ENCODE measurements at places on chromosomes 1 and 21.

DNA sequence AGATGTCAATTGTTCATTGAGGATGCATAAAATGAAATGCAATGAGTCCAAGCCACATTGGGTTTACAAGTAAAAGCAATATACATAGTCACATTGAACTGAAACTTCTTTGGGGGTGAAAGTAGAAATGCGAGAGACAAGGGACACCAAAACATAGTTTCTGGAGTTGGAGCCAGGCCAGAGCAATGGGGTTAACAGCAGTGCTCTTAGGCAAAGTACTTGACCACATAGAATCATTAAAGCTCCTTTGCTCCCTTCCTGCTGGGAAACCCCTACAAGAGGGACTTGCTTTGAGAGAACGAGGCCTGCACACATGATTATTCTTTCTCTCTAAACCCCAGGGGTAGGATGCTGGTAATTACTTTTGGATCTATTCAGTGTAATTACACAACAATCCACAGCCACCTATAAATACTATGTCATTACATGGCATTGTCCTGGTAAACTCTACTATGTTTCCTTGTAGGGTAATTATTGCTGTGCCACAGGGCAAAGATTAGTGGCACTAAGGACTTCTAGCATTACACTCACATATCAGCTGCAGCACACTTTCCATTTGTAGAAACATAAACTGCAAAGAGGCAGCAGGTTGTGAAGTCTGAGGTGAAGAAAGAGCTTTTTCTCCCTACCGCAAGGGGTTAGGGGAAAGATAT is 421.6 kb upstream of the PBX1 start:
- DNase-seq, result no peak

DNA sequence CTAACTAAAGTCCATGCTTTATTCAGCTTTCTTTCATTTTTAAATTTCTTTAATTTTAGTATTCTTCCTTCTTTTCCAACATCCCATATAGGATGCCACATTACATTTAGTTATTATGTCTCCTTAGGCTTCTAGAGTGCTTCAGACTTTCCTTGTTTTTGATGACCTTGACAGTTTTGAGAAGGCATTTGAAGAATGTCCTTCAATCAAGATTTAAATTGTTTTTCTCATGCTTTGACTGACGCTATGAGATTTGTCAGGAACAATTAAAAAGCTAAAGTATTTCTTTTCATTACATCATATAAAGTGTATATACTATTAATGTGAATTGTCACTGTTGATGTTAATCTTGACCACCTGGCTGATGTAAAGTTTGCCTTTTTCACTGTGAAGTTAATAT is 173.7 kb upstream of the LYPLAL1 start:
- DNase-seq, result no peak

GRCh38 chr1:226453015-226453704 is 45.3 kb upstream of the PARP1 start:
- no peak for DNase-seq

GRCh38 chr1:24870551-24871195 is 59.4 kb downstream of the RUNX3 start:
- peak; percentile 16 for DNase-seq

DNA sequence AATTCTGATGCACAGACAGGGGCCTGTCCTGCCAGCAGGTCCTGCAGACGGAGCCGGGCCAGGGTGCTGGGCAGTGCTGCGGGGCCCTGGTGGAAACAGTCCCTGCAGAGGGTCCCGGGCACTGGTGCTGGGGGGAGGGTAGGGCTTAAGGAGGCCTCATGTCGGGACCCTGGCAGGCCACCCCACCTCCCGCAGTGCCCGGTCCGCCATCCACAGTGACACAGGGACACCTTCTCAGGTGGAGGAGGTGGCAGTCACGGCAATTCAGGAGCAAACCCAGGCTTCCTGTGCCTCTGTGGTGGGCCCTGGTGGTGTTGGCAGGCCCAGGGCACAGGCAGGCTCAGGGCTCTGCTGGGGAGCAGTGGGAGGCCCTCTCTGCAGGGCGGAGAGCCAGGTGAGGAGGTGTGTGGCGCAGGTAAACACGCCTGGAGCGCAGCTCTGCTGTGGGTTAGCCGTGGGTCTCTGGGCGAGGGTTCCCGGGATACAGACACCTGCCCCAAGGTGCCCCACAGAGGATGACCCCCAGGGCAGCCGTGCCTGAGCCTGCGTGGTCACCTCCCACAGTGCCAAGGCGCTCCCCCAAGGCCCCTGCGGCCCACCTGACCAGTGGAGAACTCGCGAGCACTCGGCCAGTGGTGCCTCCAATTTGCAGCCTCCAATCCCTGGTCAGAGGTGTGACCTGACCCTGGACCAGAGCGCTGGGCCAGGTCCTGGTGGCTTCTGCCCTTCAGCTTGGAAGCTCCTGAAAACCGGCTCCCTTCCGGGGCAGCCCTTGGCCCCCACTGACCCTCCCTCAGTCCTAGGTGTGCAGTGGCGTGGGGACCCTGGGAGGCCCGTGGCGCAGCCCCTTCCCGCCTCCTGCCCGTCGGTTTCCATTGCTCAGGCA is 19.2 kb downstream of the COL18A1 start:
- DNase-seq, result no peak

DNA sequence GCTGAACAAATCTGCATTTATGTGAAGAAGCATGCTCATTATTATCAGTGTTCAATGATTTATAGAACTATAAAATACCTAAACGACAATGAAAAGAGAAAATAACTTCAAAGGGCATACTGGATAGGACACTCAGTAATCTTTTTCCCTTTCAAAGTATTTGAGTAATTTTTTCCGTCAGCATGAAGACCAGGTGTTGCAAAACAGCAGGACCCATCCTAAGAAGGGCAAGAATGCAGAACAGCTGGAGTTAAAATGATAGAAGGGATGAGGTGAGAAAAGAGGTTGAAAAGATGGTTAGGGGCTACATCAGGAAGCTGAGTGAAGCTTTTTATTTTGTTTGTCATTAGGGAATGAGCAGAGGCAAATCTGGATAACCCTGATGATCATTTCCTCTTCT is 7.1 kb upstream of the RGS18 start:
- no peak for DNase-seq

GRCh38 chr1:167938080-167938636 is 1.3 kb upstream of the MPC2 start:
- no peak for DNase-seq

- peak; percentile 44 for DNase-seq
These were observed 6.0 kb upstream of the AGO1 start for GRCh38 chr1:35876988-35877387.

GRCh38 chr1:184914149-184914548 is 60.2 kb downstream of the NIBAN1 start:
- no peak for DNase-seq

DNA sequence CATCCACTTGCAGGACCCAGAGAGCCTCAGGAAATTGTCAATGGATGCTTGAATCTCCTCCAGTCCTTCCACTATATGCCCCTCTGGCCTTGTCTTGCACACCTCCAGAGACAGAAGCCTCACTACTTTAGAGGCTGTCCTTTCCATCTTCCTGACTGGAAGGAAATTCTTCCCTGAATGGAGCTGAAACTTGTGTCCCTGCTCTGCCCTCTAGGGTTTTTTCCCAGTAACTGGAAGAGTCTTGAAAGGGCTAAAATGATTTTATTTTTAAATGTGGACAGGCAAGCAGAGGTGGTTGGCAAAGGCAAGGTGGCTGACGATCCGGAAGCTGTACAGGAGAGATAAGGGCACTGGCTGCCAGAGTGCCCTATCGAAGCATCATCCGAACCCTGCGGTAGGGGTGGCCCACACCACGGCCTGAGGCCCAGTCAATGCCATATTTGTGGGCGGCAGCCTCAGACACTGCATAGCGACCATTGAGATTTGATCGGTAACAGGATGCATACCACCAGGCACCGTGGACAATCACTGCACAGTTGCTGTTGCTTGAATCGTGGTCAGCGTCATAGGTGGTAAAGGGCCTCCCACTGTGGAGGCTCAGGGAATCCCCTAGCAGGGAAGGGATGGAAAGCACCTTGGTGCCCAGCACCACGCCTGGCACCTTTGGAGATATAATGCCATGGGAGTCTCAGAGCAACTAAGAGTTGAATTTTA is 2.3 kb upstream of the MAP3K6 start:
- DNase-seq, result no peak

DNA sequence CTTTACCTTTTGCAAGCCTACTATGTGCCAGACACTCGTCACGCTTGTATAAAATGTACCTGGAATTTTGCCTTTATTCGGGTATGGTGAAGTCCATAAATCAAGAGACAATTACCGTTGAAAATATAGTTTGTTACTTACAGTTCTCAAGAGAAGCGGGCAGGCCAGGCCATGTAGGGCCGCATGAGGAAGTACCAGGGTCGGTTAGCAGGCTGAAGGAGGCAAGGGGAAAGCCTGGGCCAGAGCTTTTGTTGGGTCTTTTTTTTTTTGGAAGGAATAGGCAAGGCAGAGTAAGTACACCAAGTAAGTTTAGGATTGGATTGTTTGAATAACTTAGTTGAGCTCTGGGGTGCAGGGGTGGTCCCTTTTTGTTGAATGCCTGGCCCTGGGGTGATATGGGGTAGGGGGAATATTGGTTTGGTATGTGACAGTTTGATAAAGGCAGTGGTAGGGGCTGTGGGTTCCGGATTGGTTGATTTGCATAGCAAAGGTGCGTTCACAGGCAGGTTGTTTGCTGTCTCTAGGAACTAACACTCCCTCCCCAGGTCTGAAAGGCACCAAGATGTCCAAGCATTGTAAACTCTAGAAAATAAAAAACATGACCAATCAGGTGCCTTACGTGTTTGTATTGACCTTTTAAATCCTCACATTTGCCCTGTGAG is 80.7 kb downstream of the KAZN start:
- DNase-seq, result no peak

DNA sequence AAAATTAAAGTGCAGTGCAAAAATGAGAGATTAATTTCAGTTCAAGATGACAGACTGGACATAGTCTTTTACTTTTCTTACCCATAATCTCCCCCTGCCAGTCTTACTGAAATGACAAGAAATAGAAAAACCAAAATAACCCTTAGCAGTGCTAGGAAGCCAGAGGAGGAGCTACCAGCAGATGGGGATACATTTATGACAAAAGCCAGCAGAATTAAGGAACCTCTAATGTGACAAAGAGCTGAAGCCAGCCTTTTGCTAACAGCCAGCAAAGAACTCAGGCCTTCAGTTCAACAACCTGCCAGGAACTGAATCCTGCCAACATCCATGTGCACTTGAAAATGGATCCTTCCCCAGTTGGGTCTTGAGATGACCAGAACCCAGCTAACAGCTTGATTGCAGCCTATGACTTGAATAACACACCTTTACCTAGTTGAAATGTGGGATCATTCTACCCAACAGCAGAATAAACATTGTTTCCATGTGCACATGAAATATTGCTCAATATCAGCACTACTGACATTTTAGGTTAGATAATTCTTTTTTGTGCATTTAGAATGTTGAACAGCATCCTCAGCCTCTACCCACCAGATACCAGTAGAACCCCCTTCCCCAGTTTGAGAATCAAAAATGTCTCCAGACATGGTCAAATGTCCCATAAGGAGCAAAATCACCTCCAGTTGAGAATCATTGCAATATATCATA is 7.9 kb upstream of the TRAF5 start:
- DNase-seq, result no peak

DNA sequence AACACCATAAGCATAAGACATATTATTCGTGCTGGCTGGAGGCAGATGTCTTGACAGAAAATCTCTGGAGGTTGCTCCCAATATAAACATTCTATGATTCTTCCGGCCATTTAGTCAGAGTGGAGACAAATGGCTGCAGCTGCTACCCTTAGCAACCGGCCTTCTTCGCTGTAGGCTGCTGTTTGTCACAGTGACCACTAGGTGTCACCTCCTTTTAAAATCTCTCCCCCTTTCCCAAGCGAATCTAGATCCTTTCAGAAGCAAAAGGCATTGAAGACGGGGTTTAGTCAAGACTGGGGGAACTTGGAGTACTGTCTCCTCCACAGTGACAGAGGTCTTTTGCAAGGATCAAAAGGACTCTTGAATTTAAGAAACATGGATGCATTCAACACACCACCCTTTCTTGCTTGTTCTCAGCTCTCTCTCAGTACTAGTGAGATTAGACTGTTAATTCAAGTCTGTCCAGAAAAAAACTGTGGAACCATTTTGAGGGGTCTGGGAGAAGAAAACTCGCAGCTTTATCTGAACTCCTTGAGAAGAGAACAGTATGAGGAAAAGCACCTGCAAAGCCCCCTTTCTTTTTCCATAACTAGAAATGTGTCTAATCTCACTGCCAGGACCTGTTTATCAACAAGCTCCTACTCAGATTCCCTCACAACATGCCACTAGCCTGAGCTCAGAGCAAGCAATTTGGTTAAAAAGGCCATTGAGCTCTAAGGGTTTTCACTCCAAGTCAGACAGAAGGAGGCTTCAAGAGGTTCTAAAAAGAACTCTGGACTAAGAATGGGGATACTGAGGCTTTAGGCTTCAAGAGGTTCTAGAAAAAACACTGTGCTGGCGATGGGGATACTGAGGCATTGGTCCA is 408.3 kb upstream of the PLXNA2 start:
- peak; percentile 49 for DNase-seq

- DNase-seq, result no peak
These were observed 23.4 kb downstream of the DDI2 start for GRCh38 chr1:15640667-15641066.

- no peak for DNase-seq
These were observed 106.9 kb downstream of the ZNF281 start for GRCh38 chr1:200302921-200303290.

DNA sequence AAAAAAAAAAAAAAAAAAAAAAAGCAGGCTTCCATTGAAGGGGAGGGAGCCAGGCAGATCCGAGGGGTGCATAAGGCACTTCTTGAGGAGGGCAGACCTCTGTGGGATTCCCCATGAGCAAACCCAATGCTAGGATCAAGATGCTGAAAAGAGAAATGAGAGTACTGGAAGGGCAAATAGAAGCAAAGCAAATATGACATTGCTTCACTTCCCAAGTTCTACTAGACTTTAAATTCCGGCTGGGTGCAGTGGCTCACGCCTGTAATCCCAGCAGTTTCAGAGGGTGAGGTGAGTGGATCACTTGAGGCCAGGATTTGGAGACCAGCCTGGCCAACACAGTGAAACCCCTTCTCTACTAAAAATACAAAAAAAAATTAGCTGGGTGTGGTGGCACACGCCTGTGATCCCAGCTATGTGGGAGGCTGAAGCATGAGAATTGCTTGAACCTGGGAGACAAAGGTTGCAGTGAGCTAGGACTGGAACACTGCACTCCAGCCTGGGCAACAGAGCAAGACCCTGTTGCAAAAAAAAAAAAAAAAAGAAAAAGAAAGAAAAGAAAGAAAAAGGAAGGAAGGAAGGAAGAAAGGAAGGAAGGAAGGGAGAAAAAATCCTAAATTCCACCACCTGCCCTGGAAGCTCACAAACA is 23.1 kb upstream of the PALMD start:
- DNase-seq, result no peak

DNA sequence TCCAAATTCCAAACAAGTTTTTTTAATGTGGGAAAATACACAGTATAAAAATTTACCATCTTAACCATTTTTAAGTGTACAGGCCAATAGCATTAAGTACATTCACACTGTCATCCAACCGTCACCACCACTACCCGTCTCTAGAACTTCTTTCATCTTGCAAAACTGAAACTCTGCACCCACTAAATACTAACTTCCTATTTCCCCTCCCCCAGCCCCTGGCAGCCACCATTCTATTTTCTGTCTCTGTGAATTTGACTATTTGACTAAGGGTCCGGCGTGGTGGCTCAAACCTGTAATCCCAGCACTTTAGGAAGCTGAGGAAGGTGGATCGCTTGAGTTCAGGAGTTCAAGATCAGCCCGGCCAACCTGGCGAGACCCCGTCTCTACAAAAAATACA is 36.1 kb downstream of the CLSTN1 start:
- peak; percentile 79 for DNase-seq
